ENCODE measurements at places on chromosomes 12 and 14.

GRCh38 chr14:100439781-100440180 lies 116.6 kb downstream of the SLC25A47 start:
- no peak for DNase-seq

DNA sequence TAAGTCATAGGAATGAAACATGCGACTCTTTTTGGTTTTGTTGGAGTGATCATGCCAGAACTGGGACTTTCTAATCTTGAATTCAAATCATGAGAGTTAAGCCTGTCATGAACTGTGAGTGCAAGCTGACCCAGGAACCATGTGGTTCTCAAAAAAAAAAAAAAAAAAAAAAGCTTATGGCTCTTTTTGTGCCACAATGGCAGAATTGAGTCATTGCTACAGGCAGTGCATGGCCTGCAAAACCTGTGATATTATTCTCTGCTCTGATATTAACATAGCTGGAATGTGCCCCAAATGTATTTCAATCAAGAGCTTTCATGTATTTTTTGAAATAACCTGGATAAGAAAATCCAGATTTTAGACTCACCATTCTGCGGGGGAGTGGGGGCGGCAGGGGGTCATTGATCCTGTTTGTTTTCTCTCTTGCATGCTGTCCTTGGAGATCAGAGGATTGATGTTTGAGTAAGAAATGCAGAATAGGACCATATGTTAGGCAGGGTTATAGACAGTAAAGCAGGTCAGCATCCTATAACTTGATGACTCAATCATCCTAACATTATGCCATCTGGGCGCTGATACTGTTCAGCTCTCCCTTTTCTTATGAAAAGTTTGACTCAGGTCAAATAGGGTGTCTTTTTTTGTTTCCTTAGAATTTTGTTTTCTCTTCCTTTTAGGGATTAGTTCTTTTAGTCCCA lies 797.4 kb downstream of the DIO2 start:
- DNase-seq = no peak

DNA sequence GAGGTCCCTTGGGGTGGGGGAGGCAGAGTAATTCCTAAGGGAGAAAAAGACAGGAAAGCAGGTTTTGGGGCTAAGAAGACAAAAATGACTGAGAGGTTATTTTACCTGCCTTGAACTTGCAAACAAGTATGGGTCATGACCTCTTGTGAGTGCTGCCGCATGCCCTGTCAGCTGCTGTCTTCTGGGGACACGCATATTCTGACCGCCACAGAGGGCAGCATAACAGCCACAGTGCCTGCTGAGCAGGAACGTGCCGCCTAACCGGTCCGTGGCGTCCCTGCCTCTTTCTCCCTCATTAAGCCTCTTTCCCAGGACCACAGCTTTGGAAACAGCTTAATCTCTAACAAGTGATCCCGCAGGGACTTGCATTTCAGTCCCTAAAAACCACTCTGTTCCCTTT lies 51.3 kb upstream of the KCNA1 start:
- DNase-seq = peak; percentile 33

DNA sequence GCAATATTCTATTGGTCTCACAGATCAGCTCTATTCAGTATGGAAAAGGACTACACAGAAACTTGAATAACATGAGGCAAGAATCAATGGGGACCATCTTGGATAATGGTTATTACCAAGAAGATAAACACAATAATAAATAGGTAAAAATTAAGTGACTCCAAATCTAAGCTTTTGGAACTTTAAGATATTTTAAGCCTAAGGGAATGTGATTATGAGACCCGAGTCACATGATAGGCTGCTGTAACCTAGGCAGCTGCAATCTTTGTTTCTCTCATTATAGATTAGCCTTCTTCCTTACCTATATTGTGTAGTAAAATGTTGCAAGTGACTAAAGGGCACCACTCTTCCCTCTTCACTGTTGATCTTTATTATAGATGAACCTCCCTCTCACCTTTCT lies 121.9 kb downstream of the SYT10 start:
- no peak for DNase-seq

- DNase-seq = no peak
These were observed 147.6 kb downstream of the RIMBP2 start for GRCh38 chr12:130568501-130568900.

DNA sequence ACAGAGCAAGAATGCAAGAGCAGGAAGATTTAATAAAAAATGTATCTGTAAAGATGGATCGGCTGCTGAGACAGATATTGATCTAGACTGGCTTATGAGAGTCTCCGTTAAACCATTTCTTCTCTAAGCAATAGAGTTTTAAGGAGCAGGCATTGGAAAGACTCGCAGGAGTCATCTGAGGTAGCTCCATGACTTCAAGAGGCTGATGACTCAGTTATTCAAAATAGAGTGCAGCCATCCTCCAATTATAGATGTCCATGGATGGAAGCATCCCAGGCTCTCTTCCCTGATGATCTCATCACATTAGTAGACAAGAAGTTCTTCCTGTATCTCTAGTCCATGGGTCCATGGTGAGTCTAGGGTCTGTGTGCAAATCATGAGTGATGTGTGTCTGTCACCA lies 638.3 kb upstream of the TMEM132C start:
- no peak for DNase-seq

- no peak for DNase-seq
These were observed 194.7 kb upstream of the RTL1 start for GRCh38 chr14:101098177-101098576.

GRCh38 chr12:6425590-6426531 lies 18.9 kb upstream of the CD27 start:
- DNase-seq = peak; percentile 3

DNA sequence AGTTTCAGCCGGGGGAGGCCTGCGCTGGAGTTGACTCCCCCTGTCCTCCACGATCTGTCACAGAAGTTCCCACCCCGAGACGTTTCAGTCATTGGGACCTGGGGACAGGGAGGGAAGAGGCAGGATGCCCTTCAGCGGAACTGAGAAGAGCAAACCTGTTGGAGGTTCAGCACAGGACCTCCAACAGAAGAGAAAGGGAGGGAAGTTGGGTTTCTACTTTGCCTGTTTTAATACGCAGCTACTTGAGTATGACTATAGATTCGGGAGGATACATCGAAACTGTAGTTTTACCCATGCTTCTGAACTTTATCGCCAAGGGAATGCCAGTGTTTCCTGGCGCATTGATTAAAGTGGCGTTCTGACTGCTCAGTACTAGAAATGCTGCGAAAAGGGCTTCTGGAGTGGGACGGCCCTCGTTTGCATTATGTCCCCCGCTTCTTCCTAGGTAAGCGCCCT lies 2.3 kb upstream of the DUSP6 start:
- no peak for DNase-seq

DNA sequence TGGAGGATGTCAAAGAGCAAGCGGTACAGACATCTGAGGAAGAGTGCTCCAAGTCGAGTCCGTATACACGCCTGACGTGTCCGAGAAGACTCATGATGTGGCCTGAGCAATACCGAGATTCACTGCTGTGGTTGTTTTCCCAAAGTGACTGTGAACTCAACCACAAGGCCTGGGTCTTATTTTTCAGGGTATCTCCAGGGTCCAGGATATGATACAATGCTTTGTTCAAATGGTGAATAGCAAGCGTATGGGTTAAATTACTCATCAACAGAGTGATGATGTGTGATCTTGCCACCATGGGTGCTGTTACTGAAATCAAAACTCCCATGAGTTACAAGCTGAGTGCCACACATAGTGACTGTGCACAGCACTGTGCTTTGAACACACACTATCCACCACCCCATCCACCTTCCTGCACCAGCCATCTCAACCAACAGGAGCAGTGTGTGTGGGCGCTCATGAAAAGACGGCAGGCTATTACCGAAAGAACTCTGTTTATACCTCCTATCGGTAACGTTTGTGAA lies 109.6 kb downstream of the BCAT1 start:
- no peak for DNase-seq

GRCh38 chr14:79516009-79516408 lies 695.3 kb downstream of the DIO2 start:
- no peak for DNase-seq

GRCh38 chr14:55819610-55820304 lies 239.8 kb downstream of the KTN1 start:
- no peak for DNase-seq

DNA sequence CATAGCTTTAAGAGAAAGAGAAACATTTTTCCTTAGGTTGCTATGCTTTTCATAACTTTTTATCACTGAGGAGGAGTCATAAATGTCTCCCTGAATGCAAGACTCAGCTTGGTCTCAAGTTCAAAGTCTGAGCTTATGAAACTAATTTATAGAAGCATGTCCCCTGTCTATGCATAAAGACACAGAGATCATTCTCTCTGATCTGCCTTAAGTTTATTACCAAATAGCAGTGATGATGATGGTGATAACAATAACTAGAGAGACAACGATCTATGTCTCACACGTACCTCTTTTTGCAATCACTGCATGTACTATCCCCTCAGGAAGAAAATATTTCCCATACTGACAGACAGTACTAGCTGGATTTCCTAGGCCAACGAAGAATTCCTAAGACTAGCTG lies 266.4 kb upstream of the G2E3 start:
- no peak for DNase-seq

GRCh38 chr12:7864601-7865150 lies 8.0 kb downstream of the SLC2A14 start:
- DNase-seq = no peak

DNA sequence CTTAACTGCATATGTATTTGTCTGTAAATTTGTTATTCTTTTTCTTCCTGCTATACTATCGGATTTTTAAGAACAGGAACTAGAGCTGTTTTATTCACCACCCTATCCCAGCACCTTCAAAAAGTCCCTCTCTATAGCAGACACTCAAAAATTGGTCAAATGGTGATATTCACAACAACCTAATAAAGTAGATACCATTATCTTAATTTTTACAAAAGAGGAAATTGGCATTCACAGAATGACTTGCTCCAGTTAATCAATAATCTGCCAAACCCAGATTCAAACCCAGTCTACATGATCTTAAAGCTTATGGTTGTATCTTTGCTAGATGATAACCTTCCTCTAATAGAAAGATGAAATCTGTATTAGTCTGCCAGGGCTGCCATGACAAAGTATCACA lies 426.6 kb downstream of the EGLN3 start:
- DNase-seq = no peak

- no peak for DNase-seq
These were observed 218.6 kb downstream of the SYT1 start for GRCh38 chr12:79083181-79083580.

GRCh38 chr12:89892436-89892835 lies 183.8 kb upstream of the ATP2B1 start:
- DNase-seq = no peak

- DNase-seq = no peak
These were observed 130.2 kb downstream of the GCH1 start for GRCh38 chr14:54772451-54772881.

DNA sequence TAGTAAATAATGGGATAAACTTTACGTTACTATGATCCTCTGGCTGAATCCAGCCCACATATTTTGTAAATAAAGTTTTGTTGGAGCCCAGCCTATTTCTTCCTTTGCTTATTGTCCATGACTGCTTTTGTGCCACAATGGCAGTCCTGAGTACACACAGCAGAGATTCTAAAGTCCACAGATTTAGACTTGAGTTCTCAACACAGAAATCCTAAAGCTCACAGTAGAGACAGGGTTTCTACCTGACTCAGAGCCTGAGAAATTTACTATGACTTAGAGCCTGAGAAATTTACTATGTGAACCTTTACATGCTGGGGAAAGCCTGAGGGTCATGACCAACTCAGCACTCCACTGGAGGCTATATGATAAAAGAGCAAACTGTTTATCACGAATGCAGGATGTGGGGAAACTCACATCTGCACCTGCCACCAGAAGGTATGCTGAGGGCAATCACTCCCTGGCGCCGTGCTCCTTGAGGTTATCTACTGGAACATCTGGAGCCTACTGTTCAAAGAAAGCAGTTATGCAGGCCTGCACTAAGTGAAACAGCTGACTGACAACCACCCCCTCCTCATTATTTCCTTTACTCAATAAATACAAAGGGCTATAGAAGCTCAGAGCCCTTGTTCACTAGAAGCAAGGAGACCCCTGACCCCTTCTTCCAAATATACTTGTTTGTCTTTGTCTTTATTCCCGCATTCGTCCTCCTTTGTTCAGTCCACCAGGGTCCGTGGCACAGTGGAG lies 52.6 kb upstream of the BICD1 start:
- no peak for DNase-seq

- DNase-seq = no peak
These were observed 63.9 kb upstream of the PTGR2 start for GRCh38 chr14:73787486-73788316.
